ENCODE measurements at places on chromosomes 3 and 15.

GRCh38 chr3:41674449-41674848 is 287.5 kb downstream of the ULK4 start:
- DNase-seq: no peak

- no peak for DNase-seq
These were observed 10.4 kb downstream of the SLITRK3 start for GRCh38 chr3:165185707-165186327.

DNA sequence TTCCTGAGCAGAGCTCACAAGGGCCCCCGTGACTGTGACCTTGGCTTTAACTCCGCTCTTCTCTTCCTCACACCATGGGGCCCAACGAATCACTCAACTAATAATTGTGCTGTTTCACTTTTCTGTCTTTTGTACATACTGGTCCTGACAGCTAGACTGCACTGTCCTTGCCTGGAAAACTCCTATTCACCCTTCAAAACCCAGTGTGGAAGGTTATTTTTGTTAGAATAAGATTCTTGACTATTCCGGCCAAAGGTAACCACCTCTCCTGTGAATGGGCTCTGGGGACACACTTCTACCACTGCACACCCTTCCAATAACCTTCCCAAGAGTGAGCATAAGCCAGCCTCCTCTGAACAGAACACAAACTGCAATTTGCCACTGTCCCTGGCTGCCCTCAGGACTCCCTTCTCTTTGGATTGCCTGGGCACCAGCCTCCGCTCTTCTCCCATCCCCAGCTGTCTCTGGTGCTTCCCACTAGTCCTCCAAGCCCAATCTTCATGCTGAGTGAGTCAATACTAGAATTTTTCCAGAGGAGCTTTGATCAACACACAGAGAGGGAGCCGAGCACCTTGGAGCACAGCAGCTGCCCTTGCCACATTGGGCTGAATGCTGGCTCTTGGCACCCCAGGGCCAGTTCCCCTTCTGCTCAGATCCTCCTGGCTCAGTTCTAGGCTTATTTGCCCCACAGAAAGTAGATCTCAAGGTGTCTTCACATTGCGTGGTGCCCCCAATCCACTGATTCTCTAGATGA is 2.1 kb downstream of the SCN5A start:
- peak; percentile 27 for DNase-seq

DNA sequence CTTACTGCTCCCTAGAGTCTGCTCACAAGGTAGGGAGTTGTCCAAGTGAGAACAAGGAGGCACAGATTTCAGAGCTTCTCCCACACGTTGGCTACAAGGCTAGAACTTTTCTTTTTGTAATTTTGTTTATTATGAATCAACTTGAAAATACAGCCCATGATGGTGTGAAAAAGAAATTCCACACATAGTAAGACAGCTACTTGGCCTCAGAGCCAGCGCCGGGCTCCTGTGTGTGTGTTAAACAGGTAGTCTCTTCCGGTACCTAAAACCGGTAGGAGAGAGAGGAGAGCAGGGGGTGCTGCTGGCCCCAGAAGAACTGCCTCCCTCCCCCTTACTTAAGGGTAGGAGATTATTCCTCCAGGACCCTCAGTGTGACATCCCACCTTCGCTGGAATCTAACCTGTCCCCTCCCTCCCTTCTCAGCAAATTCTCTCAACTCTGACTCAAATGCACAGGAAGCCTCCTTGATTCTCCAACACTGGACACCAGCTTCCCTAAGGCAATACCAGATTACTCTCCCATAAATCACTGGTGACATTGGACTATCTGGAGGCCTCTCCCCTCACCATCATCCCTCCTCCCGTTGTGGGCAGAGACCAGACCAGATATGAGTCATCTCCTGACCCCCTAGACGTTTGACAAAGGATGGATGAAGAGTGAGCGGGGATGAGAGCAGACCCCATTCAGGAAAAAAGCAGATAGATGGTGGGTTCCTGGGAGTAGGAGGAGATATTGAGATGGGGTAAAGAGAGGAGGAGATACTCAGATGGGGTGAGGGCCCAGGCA is 4.5 kb upstream of the IP6K1 start:
- peak; percentile 19 for DNase-seq

- DNase-seq: no peak
These were observed 134.9 kb downstream of the GAP43 start for GRCh38 chr3:115758076-115758763.

DNA sequence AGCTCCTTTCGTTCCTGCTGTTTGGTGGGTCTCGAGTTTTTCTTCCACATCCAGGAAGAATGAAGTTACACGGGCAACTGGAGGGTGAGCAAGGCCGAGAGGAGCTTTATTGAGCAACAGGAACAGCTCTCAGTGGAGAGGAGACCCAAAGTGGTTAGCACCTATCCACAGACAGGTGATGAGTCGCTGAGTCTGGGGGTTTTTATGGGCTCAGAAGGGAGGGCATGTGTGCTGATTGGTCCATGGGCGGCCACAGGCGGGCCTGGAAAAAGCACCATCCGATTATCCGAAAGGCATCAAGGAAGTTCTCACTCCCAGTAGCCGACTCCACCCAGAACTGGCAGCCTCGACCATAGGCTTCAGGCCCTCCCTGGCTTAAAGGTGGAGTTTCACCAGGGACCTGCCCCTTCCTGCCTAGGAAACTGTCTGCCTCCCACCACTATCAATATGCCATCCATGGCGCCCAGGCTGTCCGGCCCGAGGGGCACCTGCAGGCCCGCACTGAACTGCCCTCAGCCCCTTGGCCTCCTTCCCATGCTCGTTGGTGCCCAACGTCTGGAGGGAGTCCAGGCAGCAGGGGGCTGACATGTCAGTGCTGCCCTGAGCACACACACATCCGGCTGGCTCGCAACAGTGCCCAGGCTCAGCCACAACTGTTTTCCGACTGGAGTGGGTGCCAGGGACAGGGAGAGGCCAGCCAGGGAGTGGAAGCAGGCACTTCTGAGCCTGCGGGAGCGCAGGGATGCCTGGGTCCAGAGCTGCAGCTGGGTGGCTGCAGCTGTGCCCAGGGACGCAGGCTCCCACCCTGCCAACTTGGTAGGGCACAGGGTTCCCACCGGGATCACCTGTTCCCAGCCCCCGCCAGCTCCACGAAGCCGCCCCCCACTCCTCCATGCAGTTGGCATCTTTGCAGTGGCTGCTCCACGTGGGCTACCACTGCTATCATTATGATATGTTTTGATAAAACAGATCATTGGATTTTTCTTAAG is 170.2 kb downstream of the FNDC3B start:
- DNase-seq: no peak

DNA sequence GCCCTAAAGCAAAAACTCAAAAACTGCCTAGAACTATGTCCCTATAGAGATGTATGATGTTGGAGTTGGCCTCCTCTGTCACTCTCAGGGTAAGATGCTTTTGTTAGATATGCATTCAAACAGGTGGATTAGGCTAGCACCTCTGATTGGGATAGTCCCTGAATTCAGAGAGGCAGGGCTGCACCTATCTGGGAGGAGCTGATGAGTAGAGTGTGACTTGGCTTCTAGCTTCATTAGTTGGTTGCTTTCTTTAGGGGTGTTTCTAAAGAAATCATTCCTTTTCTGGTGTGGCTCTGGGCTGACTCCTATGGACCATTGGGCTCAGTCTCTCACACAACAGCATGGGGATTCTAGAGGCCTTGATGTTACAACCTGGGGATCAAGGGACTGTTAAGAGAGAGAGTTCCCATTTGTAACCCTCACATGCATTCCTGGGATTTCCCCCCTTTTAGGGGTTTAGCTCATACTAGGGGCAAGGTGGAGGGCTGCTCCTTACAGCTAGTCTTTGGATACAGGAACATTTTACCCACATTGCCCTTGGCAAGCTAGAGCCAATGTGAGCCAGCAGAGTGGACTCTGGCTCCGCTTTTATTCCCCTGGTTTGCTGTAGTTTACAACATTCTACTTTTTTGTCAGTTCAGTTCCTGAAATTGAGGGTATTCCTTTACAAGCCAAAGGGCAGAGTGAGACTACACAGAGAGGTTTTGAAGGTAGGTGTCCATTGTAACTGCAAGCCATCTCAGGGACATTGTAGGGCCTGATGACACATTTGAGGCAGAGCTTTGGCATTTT is 7.5 kb downstream of the ZNF592 start:
- DNase-seq: no peak

DNA sequence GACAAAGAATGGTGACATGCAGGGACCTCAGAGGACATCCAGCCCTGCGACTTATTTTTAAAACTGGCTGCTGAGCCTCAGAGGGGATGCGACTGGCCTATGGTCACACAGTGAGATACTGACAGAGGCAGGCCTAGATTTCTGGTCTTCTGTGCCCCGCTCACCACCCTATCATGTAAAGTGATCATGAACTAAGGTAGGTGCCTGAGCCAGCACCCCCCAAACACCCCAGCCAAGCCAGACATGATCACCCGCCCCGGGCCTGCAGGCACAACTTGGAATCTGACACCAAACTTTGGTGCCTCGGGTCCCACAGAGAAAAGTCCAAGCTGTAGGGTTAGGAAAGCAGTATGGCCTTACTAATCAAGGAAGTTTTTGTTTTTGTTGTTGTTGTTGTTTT is 33.9 kb upstream of the HHATL start:
- no peak for DNase-seq

- no peak for DNase-seq
These were observed 7.5 kb upstream of the LCTL start for GRCh38 chr15:66573348-66573718.

DNA sequence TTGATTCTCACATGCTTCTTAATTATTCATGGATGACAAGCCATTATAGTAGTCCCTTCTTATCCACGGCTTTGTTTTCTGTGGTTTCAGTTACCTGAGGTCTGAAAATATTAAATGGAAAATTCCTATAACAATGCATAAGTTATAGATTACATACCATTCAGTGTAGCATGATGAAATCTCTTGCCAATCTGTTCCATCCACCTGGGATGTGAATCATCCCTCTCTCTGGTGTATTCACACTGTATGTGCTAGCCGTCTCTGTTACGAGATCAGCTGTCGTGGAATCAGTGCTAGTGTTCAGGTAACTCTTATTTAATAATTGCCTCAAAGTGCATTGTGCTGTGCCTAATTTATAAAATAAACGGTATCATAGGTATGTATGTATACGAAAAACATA is 5.2 kb downstream of the WDR5B start:
- no peak for DNase-seq

- DNase-seq: no peak
These were observed 32.4 kb downstream of the ADAMTS17 start for GRCh38 chr15:100309109-100310040.
